Activated T-cell treated with anti-CD3 and anti-CD28 coated beads, Interleukin-2, amount 50 U/mL, for 24 hours (primary cell): ENCODE measurements at places on chromosomes 13 and 19.

DNA sequence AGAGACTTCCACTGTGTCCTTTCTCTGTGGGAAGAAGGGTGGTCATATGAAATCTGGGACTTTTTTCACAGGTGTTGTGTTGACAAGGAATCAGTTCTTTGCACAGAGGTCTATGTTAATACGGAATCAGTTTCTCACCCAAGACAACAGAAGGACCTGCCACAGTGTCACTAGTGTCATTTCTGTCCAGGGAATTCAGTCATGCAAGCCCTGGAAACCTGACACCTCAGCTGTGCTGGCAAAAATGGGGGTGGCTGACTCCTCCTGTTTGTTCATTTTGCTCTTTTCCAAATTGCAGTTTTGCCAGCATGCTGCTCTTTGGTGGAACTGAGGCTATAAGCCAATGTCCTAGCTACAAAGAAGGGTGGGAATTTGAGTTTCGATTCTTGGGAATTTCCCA, 49.8 kb upstream of the ESD start:
- no peak overlapping the region for H3K27ac ChIP-seq
- H3K4me3 ChIP-seq, result no peak overlapping the region
- DNase-seq, result no peak
- H3K4me1 ChIP-seq, result no peaks in the 10 kb centered on the region
- H3K27me3 ChIP-seq, result peaks cover 6% of the 10 kb centered on the region
- no peaks in the 10 kb centered on the region for H3K36me3 ChIP-seq

GRCh38 chr19:40247735-40248262, 21.3 kb upstream of the CCNP start:
- no peak for DNase-seq
- H3K4me1 ChIP-seq, result peaks cover 8% of the 10 kb centered on the region
- peaks cover 64% of the 10 kb centered on the region for H3K36me3 ChIP-seq
- H3K27ac ChIP-seq, result peak overlapping the region; percentile 18
- no peak overlapping the region for H3K4me3 ChIP-seq

DNA sequence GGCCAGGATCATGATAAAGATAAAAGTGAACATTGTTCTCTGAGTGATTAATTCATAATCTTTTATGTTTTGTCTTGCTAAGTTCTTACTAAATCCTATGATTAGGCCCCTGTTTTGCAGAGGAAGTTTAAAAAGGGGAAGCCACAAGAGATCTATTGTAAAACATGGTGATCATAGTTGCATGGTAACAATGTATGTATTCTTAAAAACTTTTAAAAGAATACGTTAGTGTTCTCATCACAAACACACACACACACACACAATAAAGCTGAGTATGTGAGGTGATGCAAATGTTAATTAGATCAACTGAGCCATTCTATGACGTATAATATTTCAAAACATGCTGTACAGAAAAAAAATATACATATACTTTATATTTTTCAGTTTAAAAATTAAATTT, 51.2 kb downstream of the MBD3L2B start:
- no peak overlapping the region for H3K27ac ChIP-seq
- no peak for DNase-seq
- H3K4me3 ChIP-seq, result no peak overlapping the region

- H3K27ac ChIP-seq, result no peak overlapping the region
- H3K4me3 ChIP-seq, result no peak overlapping the region
Measured at GRCh38 chr13:43984292-43984691, 104.6 kb downstream of the LACC1 start.

- H3K36me3 ChIP-seq, result no peaks in the 10 kb centered on the region
- H3K4me3 ChIP-seq, result no peak overlapping the region
- no peak for DNase-seq
Measured at GRCh38 chr13:35930665-35931631, 200.2 kb downstream of the DCLK1 start.

DNA sequence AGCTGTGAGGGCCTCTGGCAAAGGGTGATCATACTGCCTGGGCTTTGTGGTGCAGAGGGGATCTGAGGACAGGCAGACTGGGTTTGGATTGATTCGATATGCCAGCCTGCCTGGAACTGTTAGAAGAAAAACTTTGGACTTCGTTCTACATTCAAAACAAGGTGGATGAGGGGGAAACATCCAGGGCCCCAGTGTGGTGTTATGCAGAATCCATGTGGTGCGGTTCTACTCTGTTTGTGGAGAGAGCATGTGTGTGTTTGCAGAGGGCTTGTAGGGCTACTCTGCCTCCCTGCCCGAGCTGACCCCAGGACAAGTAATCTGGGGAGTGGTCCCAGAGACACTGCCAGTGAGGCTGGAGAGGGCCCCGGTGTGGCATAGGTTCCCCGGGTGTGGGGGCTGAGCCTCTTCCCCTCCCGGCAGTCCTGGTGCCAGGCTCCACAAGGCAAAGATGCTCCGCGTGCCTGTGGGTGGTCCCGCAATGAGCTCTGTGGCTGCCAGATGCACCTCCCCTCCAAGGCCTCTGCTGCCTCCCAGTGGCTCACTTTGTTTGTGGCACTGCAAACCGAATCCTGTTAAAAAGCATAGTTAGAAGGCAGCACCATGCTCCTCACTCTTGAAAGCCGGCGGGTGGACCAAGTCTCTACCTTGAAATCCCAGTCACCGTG, 22.3 kb upstream of the TFDP1 start:
- H3K27me3 ChIP-seq, result peaks cover 6% of the 10 kb centered on the region
- DNase-seq, result peak; percentile 61
- H3K4me1 ChIP-seq, result peaks cover 6% of the 10 kb centered on the region
- no peak overlapping the region for H3K4me3 ChIP-seq
- H3K27ac ChIP-seq, result no peak overlapping the region

DNA sequence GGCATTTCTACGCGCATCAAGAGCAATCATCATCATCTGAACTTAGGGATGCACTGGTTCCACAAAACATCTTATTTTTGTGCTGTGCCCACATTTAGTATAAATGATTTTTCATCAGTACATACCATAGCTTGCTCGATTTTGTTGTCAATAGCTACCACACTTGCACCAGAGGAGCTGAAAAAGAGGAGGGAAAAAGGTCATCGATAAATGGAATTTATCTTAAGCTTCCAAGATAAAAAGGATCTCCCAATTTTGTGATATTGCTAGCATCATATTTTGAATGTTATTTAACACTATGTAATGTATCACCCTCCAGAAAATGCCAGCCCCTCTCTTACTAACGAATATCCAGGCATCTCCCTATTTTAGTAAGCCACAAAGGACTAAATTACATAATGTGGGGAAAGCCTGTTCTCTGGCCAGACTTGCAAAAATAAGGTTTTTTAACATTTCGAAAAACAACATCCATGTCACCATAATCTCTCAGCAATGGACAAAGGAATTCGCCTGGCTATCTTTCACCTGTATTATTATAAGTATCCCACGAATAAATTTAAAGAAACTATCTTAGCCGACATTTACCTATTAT, 62.4 kb downstream of the SERP2 start:
- H3K36me3 ChIP-seq, result no peaks in the 10 kb centered on the region
- H3K4me3 ChIP-seq, result peak overlapping the region; percentile 77

GRCh38 chr13:81577601-81578195, 1236.8 kb upstream of the SPRY2 start:
- no peaks in the 10 kb centered on the region for H3K4me1 ChIP-seq
- H3K4me3 ChIP-seq, result no peak overlapping the region
- no peak overlapping the region for H3K27ac ChIP-seq
- H3K27me3 ChIP-seq, result no peaks in the 10 kb centered on the region
- H3K36me3 ChIP-seq, result no peaks in the 10 kb centered on the region

DNA sequence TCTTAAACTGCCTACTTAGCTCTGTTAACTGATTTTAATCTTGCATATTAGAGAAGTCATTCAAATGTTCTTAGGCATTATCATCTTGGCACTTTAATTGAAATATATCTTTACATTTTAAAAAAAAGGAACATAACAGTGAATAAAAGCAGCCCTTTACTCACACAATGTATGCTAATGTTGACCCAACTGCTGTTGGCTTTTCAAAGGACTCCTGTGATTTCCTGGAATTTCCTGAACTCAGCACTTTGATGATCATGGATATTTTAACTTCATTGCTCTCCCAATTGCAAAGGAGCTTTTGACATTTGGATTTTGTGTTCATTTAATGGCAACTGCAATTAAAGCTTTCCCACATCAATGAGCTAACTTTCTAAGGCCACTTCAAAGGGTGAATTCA, 1230.3 kb downstream of the DIAPH3 start:
- no peak for DNase-seq
- no peaks in the 10 kb centered on the region for H3K36me3 ChIP-seq
- no peaks in the 10 kb centered on the region for H3K27me3 ChIP-seq
- no peak overlapping the region for H3K27ac ChIP-seq
- H3K4me3 ChIP-seq, result no peak overlapping the region
- no peaks in the 10 kb centered on the region for H3K4me1 ChIP-seq

- no peaks in the 10 kb centered on the region for H3K4me1 ChIP-seq
- no peak overlapping the region for H3K4me3 ChIP-seq
- no peak overlapping the region for H3K27ac ChIP-seq
- H3K36me3 ChIP-seq, result no peaks in the 10 kb centered on the region
- no peak for DNase-seq
- peaks cover 24% of the 10 kb centered on the region for H3K27me3 ChIP-seq
Measured at GRCh38 chr13:102693250-102693649, 1.6 kb downstream of the METTL21C start.

DNA sequence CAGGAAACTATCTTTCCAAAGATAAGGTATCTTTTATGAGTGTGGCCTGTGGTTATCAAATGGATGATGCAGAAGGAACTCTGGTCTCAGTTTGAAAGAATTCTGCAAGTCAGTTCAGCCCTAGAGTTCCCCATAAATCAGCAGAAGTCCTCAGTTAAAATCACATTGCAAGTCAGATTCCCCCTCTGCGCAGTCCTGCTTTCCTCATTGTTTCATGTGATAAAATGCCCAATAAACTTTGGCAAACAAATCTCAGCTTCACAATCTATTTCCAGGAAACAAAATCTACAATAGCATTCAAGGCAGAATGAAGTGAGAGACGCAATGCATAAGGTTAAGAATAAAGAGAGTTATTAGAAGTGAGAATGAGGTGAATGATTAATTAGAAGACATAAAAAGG, 216.3 kb upstream of the KLHL1 start:
- H3K27me3 ChIP-seq, result no peaks in the 10 kb centered on the region
- DNase-seq, result no peak
- H3K4me3 ChIP-seq, result no peak overlapping the region
- H3K36me3 ChIP-seq, result no peaks in the 10 kb centered on the region
- H3K27ac ChIP-seq, result no peak overlapping the region

DNA sequence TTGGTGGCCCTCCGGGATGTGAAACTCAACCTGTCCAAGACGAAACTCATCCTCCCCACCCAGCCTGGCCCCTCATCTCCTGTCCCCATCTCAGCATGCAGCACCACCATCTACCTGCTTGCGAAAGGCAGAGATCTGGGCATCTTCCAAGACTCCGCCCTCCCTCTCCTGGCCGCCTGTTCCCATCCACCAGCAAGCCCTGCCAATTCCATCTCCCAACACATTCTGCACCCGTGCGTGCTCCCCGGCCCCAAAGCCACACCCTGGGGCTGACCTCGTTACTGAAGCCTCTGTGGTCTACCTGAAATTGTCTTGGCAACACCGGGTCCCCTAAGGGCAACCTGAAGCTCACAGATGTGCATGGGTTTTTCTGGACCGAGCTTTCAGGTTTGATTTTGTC, 13.2 kb upstream of the CAMSAP3 start:
- H3K4me1 ChIP-seq, result no peaks in the 10 kb centered on the region
- peaks cover 6% of the 10 kb centered on the region for H3K27me3 ChIP-seq
- H3K36me3 ChIP-seq, result no peaks in the 10 kb centered on the region
- H3K27ac ChIP-seq, result no peak overlapping the region
- no peak overlapping the region for H3K4me3 ChIP-seq

- no peaks in the 10 kb centered on the region for H3K36me3 ChIP-seq
- H3K27me3 ChIP-seq, result peaks cover 16% of the 10 kb centered on the region
- DNase-seq, result no peak
- H3K4me1 ChIP-seq, result peaks cover 8% of the 10 kb centered on the region
- no peak overlapping the region for H3K4me3 ChIP-seq
Measured at GRCh38 chr13:93628136-93628797, 401.7 kb downstream of the GPC6 start.

- no peaks in the 10 kb centered on the region for H3K36me3 ChIP-seq
- no peak overlapping the region for H3K27ac ChIP-seq
- peaks cover 37% of the 10 kb centered on the region for H3K27me3 ChIP-seq
- no peaks in the 10 kb centered on the region for H3K4me1 ChIP-seq
- H3K4me3 ChIP-seq, result no peak overlapping the region
Measured at GRCh38 chr19:42693760-42694350, 46.4 kb downstream of the PSG3 start.

DNA sequence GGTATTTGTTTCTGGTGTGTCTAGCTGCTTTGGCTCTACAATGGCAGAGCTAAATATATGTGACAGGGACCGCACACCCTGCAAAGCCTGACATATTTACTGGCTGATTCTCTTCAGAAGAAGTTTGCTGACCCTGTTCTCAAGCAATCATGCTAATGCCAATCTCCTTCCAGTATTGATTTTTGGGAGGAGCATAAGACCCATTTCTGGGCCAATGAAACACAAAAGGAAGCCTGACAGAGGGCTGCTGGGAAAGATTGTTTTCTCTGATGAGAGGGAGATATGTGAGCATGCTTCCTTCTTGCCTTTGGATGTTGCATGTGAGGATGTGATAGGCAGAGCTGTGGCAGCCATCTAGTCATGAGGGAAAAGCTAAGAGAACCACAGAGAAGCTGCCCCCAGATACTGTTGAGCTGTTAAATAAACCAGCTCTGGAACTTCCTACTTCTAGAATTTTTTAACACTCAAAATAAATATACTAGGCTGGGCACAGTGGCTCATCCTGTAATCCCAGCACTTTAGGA, 31.4 kb upstream of the TPTE2 start:
- H3K27me3 ChIP-seq, result peaks cover 15% of the 10 kb centered on the region
- H3K4me3 ChIP-seq, result no peak overlapping the region
- no peaks in the 10 kb centered on the region for H3K36me3 ChIP-seq
- no peak overlapping the region for H3K27ac ChIP-seq
- no peak for DNase-seq

DNA sequence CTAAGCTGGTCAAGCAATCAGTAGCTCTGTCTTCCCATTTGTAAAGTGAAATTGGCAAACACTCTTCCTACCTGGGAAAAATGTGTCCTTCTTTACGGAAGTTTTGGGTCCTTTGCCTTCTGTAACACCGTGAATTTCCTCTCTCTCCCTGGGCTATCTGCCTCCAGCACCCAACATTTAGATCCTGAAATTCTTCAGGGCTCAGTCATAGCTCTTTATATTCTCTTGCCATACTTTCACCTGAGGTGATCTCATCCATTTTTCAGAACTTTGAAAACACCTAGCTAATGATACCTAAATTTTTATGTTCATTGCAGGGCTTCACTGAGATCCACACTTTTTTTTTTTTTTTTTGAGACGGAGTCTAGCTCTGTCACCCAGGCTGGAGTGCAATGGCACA, 1042.2 kb downstream of the DIAPH3 start:
- no peak overlapping the region for H3K4me3 ChIP-seq
- H3K4me1 ChIP-seq, result no peaks in the 10 kb centered on the region
- H3K36me3 ChIP-seq, result no peaks in the 10 kb centered on the region
- no peak for DNase-seq

DNA sequence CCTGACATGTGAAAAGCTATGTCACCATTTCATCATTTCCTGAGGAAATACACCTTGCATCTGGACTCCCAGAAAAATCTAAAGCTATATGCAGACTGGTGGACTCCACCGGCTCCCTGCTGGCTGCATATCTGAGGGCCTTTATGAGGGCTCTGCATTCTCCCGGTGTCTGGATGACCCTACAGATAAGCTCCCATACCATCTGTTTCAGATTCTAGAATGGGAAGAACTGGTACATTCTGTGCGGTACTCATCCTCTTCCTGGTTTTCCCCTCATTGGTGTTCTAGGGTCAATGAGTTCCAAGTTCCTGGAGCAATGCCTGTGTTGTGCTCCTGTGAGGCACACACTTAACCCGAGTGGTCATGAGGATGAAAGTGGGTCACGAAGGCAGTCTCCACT, 60.4 kb downstream of the COL4A1 start:
- H3K36me3 ChIP-seq, result no peaks in the 10 kb centered on the region
- H3K4me3 ChIP-seq, result no peak overlapping the region
- no peak overlapping the region for H3K27ac ChIP-seq
- DNase-seq, result no peak
- peaks cover 40% of the 10 kb centered on the region for H3K27me3 ChIP-seq
- H3K4me1 ChIP-seq, result no peaks in the 10 kb centered on the region
